ENCODE measurements at places on chromosomes 12 and 14. TPM values are rescaled to one million over a fixed set of nuclear protein-coding genes. Genes with fewer than 3 reads are reported as not detected.

Gene VWF
- total RNA-seq: 61.9 TPM

Gene KIF5A
- total RNA-seq: 1.8 TPM

- no peaks in the 10 kb centered on the region for H3K36me3 ChIP-seq
- no peak overlapping the region for H3K4me3 ChIP-seq
- H3K4me1 ChIP-seq: no peaks in the 10 kb centered on the region
- no peaks in the 10 kb centered on the region for H3K27me3 ChIP-seq
These were observed 107.8 kb upstream of the GRIP1 start for GRCh38 chr12:66786531-66787308.

DNA sequence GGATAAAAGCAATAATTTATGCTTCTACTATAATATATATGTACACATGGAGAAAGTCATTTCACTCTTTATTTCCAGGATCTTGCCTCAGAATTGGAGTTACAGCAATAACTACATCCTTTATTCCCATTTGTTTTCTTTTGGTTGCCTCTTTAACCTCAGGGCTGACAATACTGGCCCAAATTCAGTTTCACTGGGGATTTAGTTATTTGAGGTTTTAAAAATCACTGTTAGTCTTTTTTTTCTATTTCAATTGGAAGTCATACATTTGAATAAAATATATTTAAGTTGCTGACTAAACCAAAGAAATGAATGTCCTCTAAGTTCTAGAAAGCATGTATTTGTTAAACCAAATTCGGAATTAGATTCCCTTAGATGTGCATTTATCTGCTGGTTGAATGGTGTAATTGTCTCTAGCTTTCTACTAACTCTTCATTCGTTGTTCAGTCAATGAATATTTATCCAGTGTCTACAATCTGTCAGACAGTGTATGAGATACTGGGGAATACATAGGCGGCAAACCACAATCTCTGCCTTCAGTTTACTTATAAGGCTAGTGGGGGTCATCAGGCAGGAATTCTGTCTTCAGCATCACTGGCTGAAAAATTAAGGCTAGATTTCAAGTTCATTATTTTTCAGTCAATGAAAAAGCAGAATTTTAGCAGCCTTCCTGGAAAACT, 190.8 kb upstream of the ARHGAP5 start:
- no peak overlapping the region for H3K4me3 ChIP-seq
- no peaks in the 10 kb centered on the region for H3K36me3 ChIP-seq
- no peak overlapping the region for H3K27ac ChIP-seq
- DNase-seq: no peak
- no peaks in the 10 kb centered on the region for H3K4me1 ChIP-seq

DNA sequence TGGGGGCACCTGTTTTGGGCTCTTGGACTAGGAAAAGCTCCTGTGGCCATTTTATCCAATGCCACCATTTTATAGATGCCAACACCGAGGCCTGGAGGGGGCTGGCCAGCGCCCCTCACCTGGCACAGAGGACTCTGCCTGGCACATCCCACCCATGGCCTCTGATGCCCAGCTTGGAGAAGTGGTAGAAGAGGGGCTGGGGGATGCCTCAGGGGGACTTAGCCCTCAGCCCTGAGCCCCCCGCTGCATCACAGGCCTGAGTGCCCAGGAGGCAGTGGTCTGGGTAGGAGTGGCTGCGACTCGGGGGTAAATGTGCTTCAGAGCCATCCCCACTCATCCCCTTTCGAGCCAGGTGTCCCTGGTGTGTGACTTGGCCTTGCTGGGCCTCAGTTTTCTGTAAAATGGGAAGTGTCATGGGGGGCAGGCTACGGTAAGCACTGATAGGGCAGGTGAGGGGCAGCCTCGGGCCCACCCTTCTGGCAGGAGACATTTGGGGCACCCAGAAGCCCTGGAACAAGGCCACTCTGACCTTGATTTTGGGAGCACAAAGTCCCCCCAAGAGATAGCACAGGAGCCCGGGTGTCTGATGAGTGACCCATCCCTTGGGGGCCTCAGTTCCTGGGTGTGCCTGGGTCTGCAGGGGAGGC, 22.5 kb downstream of the SH2B3 start:
- no peaks in the 10 kb centered on the region for H3K36me3 ChIP-seq
- H3K4me3 ChIP-seq: peak overlapping the region; percentile 9
- H3K27ac ChIP-seq: peak overlapping the region; percentile 63
- no peaks in the 10 kb centered on the region for H3K27me3 ChIP-seq
